ENCODE measurements at places on chromosomes 16 and 17.

DNA sequence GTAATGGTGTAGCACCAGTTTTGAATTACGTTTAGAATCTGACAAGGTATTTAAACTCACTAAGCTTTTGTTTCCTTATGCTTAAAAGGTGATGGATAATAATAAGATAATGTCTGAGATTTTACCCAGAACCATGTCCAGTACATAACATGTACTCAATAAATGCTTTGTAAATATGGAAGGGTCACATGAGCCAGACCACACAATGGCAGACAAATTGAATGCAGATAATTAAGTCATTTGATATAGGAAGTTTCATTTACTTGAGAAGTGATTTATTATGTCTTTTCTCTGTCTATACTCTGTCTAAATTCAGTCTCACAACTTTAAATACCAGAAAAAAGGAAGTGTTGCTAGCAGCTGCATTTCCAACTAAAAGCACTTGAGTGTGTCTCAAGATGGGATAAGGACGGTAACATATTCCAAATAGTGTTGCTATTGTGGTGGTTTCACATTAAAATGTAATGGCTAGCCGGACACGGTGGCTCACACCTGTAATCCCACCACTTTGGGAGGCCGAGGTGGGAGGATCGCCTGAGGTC, 52.5 kb upstream of the DHX40 start:
- DNase-seq: peak; percentile 32

DNA sequence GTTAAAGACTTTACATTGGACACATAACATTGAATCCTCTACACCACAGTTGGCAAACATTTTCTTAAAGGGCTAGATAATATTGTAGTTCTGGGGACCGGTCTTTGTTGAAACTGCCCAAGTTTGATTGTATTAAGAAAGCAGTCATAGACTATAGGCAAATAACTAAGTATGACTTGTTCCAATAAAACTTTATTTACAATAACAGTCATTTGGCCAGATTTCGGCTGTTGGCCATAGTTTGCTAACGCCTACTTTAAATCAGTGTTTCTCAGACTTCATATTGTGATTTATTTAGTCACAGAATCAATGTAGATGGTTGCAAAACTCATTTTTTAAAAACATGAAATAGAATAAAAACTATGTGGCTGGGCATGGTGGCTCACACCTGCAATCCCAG, 531.8 kb downstream of the XYLT1 start:
- DNase-seq: no peak

- no peak for DNase-seq
Observed at GRCh38 chr16:85505794-85506634, 107.1 kb upstream of the GSE1 start.

- no peak for DNase-seq
Observed at GRCh38 chr17:60371818-60372510, 20.0 kb downstream of the USP32 start.

DNA sequence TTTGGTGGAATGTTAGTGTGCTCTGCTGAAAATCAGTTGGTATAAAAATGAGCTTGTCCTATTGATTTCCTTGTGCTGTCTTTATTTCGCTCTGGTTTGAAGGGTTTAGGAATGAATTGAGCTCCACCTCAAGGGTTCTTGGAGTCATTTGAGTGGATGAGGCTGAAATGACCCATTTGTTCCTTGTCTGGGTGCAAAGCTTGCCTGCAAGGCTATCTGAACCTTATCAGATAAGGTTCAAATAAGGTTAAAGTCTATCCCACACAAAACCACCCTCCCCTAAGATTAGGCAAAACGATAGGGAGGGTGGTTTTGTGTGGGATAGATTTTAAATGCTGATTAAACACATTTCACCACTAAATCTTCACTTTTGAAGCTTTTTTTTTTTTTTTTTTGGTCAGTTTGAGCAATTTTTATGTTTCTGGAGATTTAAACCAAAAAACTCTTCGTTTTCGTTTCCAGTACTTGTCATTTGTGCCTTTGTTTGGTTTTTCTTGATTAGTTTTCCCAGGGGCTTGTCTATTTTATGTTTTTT, 62.7 kb downstream of the ARHGAP44 start:
- DNase-seq: no peak

DNA sequence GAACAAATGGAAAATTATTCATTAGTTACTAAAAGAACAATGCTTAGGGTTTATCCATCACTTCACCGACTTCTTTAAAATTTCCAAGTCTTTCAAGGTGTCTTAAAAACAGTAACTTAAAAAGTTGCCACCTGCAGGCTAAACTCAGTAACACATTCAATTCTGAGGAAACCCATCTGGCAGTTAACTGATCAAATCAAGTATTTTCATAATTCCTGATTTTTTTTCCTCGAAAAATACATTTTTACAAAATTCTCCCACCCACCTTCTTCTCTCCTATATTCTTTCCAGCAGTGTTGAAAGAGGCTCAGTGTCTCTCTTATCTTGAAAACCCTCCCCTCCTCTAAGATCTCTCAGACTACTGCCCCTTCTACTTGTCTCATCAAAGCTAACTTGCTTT, 29.9 kb downstream of the PARN start:
- DNase-seq: no peak
